Panc1 (cell line): ENCODE measurements at places on chromosomes 2 and 18.

DNA sequence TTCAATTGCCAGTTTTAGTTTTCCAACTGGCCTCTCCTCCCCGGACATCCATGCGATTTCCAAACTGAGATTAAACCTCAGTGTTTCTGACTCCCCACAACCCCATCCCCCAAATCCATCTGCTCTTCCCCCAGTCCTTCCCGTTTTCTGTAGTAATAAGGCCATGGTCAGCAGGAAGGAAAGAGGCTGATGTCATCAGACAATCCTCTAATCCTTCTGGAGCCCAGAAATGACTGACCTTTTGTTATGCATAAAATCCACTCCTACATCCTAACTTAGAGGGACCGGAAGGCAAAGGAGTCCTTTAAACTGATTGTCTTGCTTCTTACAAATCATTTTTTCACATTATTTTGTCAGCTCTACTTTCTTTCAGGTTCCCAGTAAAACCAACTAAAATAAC lies 155.8 kb downstream of the INO80D start:
- DNase-seq = no peak

DNA sequence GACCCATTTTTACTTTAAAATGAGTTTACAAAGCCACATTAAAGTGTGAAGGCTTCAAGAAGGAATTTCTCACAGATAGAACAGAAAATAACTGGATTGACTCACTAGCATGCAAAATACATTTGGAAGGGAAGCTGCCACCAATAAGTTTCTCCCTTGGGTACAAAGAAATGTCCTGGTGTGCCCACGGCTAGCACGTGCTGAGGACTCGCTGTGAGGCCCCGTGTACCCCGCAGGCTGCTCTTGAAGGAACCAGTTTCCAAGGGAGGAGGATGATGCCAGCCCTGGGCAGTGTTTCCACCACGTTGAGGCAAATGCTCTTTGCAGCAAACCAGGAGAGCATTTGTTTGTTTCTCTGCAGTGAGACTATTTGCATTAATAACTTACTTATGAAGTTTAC lies 207.3 kb downstream of the SH3RF3 start:
- no peak for DNase-seq

DNA sequence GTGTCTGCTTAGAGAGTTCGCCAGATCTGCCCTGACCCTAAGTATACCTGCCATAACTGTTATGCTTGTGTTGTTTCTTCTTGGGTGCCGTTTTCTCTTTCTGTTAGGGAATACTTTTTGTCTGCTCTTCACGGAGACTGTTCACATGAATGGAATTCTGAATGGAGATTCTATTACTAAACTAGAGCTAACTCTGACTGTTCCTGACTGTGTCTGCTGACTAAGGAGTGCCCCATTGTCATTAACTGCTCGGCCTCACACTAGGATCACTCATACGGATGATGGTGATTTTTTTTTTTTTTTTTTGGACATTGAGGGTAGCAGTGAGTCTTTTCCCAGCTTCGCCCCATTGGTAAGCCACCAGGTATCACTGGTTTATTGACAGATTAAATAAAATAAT lies 104.8 kb upstream of the SLC8A1 start:
- DNase-seq = no peak

DNA sequence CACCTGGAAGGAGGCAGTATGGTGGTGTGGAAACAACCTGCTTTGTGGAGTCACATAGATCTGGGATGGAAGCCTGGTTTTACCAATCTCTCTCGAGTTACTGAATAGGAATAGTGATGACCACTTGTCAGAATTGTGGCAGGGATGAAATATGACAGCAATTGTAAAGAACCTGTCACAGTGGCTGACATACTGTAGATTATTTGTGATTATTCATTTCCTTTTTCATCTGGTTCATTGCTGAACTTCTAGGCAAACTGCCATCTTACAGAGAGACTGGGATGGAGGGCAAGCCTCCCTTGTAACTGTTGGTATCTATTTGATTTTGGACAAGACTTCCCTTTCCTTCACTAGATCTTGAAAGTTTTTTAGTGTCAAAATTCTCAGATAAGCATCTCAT lies 42.0 kb downstream of the FMNL2 start:
- no peak for DNase-seq

GRCh38 chr2:172643142-172643541 lies 87.3 kb downstream of the PDK1 start:
- no peak for DNase-seq

DNA sequence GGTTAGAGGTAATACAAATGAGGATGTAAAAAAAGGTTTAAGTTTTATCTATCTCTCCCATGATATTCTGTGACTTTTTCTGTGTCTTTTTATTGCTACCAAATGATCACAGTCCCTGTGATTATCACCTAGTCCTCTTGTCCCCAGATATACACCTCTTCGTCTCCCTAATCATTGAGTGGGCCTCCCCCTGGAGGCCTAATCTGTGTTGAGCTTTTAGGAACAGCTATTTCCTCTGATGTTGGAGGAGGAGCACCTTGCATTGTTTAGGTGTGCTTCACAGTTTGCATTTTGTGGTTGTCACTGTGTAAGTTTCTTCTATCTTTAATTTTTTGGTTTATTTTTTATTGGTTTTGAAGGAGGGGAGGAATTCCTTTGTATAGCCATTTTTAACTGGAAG lies 33.3 kb downstream of the CCDC85A start:
- no peak for DNase-seq

DNA sequence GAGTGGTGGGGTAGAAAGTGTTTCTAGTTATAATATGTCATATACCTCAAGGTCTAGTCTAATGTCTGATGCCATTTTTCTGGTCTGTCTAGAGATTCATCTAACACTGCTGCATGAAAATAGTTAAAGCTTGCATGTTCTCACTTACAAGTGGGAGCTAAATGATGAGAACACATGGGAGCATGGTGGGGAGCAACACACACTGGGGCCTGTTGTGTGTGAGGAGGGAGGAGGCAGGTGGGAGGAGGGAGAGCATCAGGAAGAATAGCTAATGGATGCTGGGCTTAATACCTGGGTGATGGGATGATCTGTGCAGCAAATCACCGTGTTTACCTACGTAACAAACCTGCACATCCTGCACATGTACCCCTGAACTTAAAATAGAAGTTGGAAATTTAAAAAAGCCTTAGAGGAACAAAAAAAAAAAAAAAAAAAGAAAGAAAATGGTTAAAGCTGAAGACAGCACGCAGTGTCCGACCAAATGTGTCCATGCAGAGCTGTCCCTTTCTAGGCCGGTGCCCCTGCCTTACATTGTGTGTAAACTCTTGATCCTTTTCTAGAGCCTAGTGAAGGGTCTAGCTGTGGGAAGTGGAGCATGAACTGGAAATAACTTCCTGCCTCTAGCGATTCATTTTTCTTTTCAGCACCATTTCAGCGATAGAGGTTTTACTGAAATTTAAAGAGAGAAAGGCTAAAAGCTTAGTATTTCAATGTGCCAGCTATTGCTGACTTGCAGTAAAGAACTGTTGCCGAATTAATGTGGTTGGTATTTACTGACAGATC lies 94.0 kb downstream of the FMNL2 start:
- DNase-seq = no peak

- DNase-seq = no peak
Observed at GRCh38 chr18:74281011-74281979, 10.5 kb downstream of the CYB5A start.

- DNase-seq = no peak
Observed at GRCh38 chr2:54999182-54999581, 51.1 kb downstream of the RTN4 start.

DNA sequence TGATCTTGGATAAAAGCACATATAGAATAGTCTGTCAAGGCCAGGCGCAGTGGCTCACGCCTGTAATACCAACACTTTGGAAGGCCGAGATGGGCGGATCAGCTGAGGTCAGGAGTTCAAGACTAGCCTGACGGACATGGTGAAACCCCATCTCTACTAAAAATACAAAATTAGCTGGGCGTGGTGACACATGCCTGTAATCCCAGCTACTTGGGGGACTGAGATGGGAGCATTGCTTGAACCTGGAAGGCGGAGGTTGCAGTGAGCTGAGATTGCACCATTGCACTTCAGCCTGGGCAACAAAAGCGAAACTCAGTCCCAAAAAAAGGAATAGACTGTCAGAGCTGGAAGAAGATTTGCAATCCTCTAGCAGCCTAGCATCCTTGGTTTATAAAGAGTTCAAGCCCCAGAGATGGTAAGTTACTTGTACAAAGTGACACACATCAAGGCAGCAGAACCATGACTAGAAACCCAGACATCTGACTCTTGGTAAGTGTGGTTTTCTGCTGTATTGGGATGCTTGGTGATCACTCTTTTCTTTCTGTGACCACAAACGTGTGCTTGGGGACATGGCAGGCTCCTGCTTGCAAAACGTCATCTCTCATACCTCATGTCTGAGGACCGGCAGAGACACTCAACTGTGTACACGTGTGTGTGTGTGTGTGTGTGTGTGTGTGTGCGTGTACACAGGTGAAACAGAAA lies 69.0 kb downstream of the OSBPL6 start:
- DNase-seq = no peak

- no peak for DNase-seq
Observed at GRCh38 chr2:241066171-241066892, 35.8 kb downstream of the MTERF4 start.

GRCh38 chr18:5975111-5976002 lies 80.0 kb upstream of the TMEM200C start:
- DNase-seq = no peak

- no peak for DNase-seq
Observed at GRCh38 chr2:164979113-164979512, 23.8 kb upstream of the SLC38A11 start.

GRCh38 chr2:182980115-182980514 lies 58.1 kb downstream of the NCKAP1 start:
- no peak for DNase-seq

DNA sequence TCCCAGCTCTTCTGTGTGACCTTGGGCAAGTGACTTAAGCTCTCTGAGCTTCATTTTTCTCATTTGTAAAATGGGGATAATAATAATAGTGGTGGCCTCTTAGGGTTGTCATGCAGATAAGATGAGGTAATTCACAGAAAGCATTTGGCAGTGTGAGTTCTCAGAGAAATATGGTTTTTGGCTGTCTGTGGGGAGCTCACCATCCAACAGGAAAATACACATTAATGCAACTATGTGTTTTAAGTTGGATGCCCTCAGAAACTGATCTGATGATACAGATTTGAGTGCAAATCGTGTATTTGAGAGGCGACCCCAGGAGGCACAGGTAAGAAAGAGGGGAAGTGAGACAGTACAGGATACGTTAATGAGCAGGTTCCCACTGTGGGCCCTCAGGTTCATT lies 56.1 kb upstream of the SPRED2 start:
- DNase-seq = no peak

GRCh38 chr2:28993206-28993960 lies 12.3 kb downstream of the TOGARAM2 start:
- DNase-seq = no peak

DNA sequence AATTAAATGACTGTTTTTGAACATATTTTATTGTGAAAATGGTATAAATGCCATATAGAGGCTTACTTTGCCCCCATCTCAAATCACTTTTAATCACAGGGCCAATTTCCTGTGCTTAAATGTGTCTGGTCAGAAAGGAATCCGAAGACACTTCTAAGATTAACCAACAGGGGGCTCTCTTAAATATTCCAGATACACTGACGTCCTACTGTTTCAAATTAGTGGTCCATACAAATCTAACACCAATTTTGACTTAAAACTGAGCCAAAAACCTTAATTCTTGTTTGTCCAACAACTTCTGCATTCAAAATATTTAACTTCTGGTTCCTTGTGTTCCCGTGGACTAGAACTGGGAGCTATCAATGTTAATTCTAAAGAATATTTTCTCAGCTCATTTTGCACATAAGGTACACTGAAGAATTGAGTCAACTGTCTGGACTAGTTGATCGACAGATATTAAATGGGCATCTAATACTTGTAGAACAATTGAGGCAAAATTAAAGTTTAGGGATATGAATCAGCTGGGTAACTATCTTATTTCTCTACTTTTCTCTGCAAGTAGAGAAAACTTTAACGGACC lies 557.5 kb downstream of the ARHGAP15 start:
- peak; percentile 5 for DNase-seq

DNA sequence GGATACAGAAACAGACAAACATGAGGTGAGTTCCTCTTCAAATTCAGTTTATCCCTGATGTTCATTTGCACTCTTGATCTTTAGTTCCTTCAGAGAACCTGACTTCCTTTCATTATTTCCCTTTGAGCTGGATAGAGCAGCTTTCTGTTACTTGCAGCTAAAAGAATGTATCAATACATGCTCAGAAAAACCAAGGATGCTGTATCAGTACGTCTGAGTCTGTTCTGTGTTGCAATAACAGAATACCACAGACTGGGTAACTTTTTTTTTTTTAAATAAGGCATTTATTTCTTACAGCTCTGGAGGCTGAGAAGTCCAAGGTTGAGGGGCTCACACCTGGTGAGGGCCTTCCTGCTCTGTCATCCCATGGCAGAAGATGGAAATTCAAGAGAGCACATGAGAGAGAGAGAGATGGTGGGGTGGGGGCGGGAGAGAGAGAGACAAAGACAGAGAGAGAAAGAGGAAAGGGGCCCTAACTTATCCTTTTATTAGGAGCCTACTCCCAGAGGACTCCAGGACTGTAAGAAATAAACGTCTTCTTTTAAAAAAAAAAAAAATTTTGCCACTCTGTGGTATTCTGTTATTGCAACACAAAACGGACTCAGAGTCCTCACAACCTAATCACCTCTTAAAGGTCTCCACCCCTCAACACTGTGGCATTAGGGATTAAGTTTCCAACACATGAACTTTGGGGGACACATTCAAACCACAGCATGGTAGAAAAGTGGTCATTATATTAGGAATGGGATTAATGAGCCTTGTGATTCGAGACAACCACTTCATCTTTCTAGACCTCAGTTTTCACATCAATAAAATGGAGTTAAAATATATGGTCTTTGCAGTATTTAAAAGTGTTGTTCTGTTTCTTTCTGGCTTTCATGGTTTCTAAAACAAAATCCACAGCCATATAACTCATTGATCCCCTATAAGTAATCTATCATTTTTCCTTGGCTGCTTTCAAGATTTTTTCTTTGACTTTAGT lies 18.4 kb upstream of the SELENOI start:
- no peak for DNase-seq

- no peak for DNase-seq
Observed at GRCh38 chr2:211270257-211270656, 713.9 kb downstream of the CPS1 start.

DNA sequence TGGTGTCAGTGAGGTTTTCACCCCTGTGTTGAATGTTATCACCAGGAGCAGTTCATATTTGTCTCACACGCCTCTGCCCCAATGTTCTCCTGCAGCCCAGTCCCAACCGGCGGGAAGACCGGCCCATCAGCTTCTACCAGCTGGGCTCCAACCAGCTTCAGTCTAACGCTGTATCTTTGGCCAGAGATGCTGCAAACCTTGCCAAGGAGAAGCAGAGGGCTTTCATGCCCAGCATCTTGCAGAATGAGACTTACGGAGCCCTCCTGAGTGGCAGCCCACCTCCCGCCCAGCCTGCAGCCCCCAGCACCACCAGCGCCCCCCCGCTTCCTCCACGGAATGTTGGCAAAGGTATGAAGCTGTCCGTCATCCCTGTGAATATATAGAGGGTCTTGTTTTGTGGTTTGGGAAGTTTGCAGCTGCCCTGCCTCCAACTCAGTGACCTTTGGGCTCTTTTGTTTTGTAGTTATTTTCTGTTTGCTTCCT lies 35.1 kb downstream of the ITGB1BP1 start:
- no peak for DNase-seq

- no peak for DNase-seq
Observed at GRCh38 chr18:23824240-23824639, 135.0 kb downstream of the LAMA3 start.

- DNase-seq = no peak
Observed at GRCh38 chr2:73091696-73092095, 20.2 kb upstream of the SFXN5 start.
